ENCODE measurements at places on chromosomes 3 and 15.

DNA sequence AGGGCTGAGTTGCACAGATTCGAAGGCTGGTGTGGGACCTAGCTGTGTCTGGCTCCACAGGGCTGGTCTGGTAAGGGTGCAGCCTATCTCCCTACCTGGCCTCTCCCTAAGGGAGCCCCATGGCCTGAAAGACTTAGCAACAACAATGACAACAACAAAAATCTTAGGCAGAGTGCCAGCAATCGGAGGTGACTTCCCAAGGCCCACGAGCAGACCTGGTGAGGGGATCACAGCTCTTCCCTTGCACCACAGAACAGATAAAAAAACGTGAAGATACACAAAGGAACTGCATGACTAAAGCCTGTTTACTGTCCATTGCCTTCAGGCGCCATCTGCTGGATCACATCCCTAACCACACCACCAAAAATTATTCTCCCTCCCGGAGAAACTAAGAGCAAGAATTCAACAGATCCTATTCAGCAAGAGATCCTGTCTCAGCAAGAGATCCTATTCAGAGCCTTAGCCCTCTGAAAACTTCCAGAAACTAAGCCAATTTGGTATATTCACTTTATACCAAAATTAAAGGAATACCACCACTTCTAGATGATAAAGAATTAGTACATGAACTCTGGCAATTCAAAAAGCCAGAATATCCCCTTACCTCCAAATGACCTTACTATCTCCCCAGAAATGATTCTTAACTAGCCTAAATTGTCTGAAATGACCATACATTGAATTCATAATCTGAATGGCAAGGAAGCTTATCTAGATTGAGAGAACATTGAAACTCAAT is 24.1 kb upstream of the OR5K4 start:
- no peak for DNase-seq

- DNase-seq = no peak
Observed at GRCh38 chr3:154129625-154130024, 8.4 kb downstream of the ARHGEF26 start.

GRCh38 chr3:128786434-128787020 is 60.5 kb downstream of the RAB7A start:
- DNase-seq = no peak

GRCh38 chr15:65134538-65134937 is 930 bp upstream of the PDCD7 start:
- no peak for DNase-seq

GRCh38 chr3:39541917-39542329 is 74.4 kb downstream of the MOBP start:
- no peak for DNase-seq

- DNase-seq = no peak
Observed at GRCh38 chr3:134809427-134810051, 14.5 kb downstream of the EPHB1 start.

DNA sequence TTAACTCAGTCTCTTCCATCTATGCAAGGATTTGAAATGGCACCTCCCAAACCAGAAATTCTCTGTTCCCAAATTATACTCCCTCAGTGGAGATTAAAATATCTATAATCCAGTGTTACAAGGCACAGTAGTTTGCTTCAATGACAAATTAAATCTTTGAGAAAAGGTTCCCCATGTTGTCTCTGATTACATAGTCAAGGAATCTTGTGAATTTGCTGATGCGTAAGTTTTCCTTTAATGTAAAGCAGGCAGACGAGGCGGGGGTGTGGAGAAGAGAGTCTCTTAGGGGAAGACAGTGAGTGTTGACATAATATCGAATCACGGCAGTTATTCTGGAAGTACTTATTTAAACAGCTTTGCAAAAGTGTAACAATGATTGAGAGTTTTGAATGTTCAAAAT is 236.4 kb upstream of the RARB start:
- no peak for DNase-seq

GRCh38 chr3:29609328-29609811 is 328.5 kb downstream of the RBMS3 start:
- no peak for DNase-seq

GRCh38 chr3:124277144-124277890 is 285.4 kb upstream of the ROPN1 start:
- no peak for DNase-seq
